ENCODE measurements at places on chromosomes 6 and 20. TPM values are rescaled to one million over a fixed set of nuclear protein-coding genes. Genes with fewer than 3 reads are reported as not detected.

DNA sequence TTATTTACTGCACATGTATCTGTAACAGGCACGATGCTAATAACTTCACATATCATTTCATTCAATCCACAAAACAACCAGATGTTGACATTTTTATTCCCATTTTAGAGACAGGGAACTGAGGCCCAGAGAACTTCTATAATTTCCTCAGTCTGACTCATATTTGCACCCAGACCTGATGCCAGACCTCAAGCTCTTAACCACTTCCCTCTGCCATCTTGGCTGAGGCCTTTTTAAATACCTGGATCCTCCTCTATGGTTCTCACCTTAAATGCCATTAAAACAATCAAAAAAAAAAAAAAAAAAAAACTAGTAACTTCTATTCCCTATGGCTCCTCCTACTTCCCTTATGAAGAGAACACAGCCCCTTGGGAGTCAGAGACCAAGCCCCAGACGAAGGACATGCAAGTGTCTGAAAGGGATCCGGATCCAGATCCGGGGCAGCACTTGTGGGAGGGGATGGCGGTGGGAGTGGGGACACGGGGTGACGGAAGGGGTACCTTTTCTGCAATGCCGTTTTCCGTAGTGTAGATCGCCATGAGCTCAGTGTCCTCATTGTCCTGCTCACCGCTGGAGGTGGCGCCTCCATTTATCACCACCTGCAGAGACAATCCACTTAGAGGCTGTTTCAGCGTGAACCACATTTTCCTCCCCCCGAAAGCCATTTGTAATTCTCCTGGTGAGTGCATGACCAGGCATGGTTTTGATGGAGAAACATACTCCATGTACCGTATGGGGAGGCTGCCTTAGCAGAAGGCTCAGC lies 88.7 kb downstream of the SLC23A2 start:
- H3K4me3 ChIP-seq: no peak overlapping the region
- no peak for DNase-seq
- no peaks in the 10 kb centered on the region for H3K36me3 ChIP-seq
- no peaks in the 10 kb centered on the region for H3K27me3 ChIP-seq
- no peaks in the 10 kb centered on the region for H3K4me1 ChIP-seq

DNA sequence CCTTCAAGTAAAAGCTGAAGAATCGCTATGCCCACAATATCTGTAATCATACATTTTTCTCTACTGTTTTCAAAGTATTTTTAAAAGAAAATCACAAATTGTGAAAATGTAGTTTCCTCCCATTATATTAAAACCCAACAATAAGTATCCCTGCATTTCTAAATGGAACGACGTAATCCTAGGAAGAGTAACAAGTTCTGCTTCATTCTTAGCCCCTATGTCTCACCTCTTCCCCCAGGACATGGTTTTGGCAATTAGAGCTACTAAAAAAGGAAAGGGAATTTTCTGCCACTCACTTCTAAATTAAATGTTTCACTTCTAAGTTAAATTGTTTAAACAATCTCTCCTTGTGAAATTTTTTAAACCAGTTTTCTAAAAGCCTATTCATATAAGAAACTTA lies 47.4 kb downstream of the TBPL1 start:
- H3K36me3 ChIP-seq: no peaks in the 10 kb centered on the region
- no peaks in the 10 kb centered on the region for H3K27me3 ChIP-seq
- no peak for DNase-seq
- peaks cover 19% of the 10 kb centered on the region for H3K4me1 ChIP-seq
- no peak overlapping the region for H3K27ac ChIP-seq

DNA sequence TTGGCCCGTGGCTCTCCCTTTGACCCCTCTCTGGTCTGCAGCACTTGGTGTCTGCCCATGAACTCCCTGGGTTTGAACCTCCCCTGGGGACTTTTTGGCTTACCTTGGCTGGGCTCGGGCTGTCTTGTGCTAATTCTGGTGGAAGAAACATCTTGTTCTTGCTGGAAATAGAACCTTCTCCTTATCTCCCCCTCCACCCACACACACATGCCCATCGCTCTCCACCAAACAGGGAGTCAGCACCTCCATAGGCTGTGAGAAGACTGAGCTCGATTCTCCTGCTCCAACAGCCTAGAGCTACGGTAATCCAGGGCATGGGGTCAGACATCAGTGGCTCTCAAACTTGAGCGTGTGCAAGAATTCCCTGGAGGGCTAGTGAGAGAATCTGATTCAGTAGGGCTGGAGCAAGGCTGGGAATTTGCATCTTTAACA lies 114.4 kb upstream of the SLC22A23 start:
- H3K27me3 ChIP-seq: no peaks in the 10 kb centered on the region
- H3K27ac ChIP-seq: no peak overlapping the region
- no peaks in the 10 kb centered on the region for H3K36me3 ChIP-seq
- DNase-seq: no peak
- no peak overlapping the region for H3K4me3 ChIP-seq

DNA sequence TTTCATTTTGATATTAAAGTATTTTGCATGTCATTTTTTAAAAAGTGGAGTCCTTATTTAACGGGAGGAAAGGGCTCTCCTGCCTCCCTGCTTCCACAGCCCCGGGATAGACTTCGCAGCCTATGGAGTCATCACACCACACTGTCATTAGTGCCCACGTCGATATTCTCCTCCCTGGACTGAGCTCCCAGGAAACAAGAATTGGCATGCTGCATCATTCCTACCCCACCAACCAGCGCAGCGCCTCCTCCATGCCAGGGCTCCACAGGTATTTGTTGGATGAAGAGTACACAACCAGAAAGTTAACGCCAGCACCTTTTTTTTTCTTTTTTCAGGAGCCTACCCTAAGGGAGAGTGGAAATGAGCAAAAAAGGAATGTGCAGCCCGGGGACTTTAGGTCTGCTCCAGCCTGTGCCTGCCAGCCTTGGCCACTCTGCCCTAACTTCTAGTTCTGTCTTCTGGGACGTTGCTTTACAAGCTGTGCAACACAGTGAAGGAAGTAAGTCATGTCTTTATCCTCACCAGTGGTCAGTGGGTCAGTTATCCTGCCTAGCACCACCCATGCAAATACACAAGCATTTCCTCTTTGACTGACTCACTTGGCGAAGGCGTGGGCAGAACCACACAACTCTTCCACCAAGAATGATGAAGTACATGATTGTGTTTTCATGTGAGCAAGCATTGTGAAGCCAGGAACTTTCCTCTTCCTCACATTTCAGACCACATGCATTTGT lies 180.7 kb upstream of the UST start:
- H3K27me3 ChIP-seq: no peaks in the 10 kb centered on the region
- DNase-seq: no peak
- H3K4me3 ChIP-seq: no peak overlapping the region
- no peaks in the 10 kb centered on the region for H3K36me3 ChIP-seq

- no peak overlapping the region for H3K27ac ChIP-seq
- DNase-seq: no peak
- H3K4me3 ChIP-seq: no peak overlapping the region
- no peaks in the 10 kb centered on the region for H3K4me1 ChIP-seq
- no peaks in the 10 kb centered on the region for H3K27me3 ChIP-seq
These were observed 10.6 kb downstream of the FARS2 start for GRCh38 chr6:5271926-5272325.

GRCh38 chr6:24554474-24554873 lies 59.7 kb downstream of the ALDH5A1 start:
- no peaks in the 10 kb centered on the region for H3K4me1 ChIP-seq
- no peak overlapping the region for H3K4me3 ChIP-seq
- H3K36me3 ChIP-seq: no peaks in the 10 kb centered on the region
- H3K27ac ChIP-seq: no peak overlapping the region
- no peak for DNase-seq

Gene HLA-DQA1
- total RNA-seq: not detected

- H3K4me1 ChIP-seq: no peaks in the 10 kb centered on the region
- no peak overlapping the region for H3K4me3 ChIP-seq
- no peaks in the 10 kb centered on the region for H3K36me3 ChIP-seq
- H3K27me3 ChIP-seq: no peaks in the 10 kb centered on the region
These were observed 66.9 kb downstream of the CARMIL1 start for GRCh38 chr6:25346064-25346463.

Gene ABHD16B
- not detected for total RNA-seq

DNA sequence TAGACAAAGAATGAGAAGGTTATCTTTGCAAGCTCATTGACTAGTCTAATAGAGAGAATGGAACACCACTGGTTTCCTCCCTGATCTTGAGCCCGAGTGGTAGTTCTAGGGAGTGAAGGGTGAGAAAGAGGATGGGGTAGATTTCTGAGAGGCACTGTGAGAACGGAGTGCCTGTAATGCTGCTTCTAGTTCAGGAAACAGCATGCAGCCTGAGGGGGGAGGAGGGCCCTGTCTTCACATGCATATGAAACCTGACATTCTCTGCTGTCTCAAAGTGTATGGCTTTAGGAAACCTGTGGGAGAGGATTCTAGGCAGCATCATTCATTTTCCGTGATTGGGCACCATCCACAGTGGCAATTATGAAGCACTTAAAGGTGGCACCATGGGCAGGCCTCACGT lies 259.4 kb upstream of the MAN1A1 start:
- no peak overlapping the region for H3K27ac ChIP-seq
- H3K27me3 ChIP-seq: no peaks in the 10 kb centered on the region
- no peaks in the 10 kb centered on the region for H3K36me3 ChIP-seq
- no peak overlapping the region for H3K4me3 ChIP-seq
- H3K4me1 ChIP-seq: no peaks in the 10 kb centered on the region
- DNase-seq: no peak

DNA sequence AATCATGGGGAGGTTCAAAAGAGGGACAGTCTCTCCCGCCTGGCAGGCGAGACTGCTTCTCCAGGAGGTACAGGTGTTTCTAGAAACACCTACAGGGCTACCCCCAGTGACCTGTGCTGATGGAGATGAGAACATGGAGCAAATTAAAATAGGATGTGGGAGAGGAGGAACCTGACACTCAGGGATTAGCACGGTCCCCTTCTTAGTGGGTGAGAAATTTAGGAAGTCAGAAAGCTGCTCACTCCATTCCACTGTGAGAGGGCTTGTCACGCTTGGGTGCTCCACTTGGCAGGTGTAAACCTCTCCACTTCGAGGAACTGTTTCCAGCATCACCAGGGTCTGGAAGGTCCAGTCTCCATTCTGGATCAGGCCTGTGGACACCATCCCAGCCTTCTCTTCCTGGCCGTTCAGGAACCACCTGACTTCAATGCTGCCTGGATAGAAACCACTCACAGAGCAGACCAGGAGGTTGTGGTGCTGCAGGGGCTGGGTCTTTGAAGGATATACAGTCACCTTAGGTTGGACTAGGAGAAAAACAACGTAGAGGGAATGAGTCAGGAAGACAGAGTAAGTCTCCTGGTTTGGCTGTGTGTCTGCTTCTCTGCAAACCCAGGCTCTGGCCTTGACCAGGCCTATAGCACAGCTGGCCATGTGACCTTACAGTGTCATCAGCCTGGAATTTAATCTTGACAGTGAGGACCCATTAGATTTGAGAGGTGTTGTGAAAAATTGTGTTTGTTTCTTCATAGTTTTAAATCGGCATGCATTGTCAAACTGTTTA lies 8.1 kb downstream of the HLA-DRB1 start:
- no peak overlapping the region for H3K27ac ChIP-seq
- H3K36me3 ChIP-seq: no peaks in the 10 kb centered on the region
- H3K4me1 ChIP-seq: no peaks in the 10 kb centered on the region
- no peak for DNase-seq
- H3K4me3 ChIP-seq: no peak overlapping the region

GRCh38 chr20:37419774-37420542 lies 74.0 kb downstream of the SRC start:
- H3K4me3 ChIP-seq: no peak overlapping the region
- H3K36me3 ChIP-seq: no peaks in the 10 kb centered on the region
- H3K4me1 ChIP-seq: peaks cover 9% of the 10 kb centered on the region
- DNase-seq: no peak
- H3K27me3 ChIP-seq: peaks cover 45% of the 10 kb centered on the region

Gene IPCEF1
- 2.3 TPM for total RNA-seq

Gene GRM1
- total RNA-seq: 0.13 TPM

DNA sequence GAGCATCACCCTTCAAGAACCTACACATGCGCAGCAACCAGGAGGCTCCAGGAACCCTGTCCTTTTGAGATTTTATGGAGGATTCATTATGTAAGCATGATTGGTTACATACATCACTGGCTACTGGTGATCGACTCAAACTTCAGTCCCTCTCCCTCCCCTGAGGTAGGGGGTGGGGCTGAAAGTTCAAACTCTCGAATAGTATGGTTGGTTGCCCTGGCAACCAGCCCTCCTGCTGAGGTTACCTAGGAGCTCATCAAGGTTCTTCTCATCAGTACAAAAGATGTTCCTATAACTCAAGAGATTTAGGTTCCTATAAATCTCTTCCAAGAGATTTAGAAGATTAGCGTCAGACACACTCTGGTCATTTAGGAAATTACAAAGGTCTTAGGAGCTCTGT lies 21.9 kb upstream of the ZSCAN9 start:
- no peak for DNase-seq
- H3K36me3 ChIP-seq: no peaks in the 10 kb centered on the region
- no peak overlapping the region for H3K4me3 ChIP-seq
- H3K27ac ChIP-seq: no peak overlapping the region

GRCh38 chr6:116682334-116682712 lies 1.3 kb downstream of the KPNA5 start:
- H3K4me3 ChIP-seq: no peak overlapping the region
- H3K4me1 ChIP-seq: peaks cover 11% of the 10 kb centered on the region
- H3K36me3 ChIP-seq: no peaks in the 10 kb centered on the region
- no peak for DNase-seq
- H3K27me3 ChIP-seq: no peaks in the 10 kb centered on the region
- H3K27ac ChIP-seq: no peak overlapping the region

Gene LAMA2
- 17.9 TPM for total RNA-seq

Gene C6orf163
- total RNA-seq: 0.79 TPM

Gene TRIM15
- 0.08 TPM for total RNA-seq

GRCh38 chr20:38441916-38442315 lies 6.8 kb upstream of the SNHG17 start:
- H3K4me3 ChIP-seq: no peak overlapping the region
- no peaks in the 10 kb centered on the region for H3K36me3 ChIP-seq
- H3K27ac ChIP-seq: no peak overlapping the region

Gene CUL9
- 14.5 TPM for total RNA-seq

GRCh38 chr6:164569509-164569908 lies 739.9 kb downstream of the C6orf118 start:
- no peaks in the 10 kb centered on the region for H3K4me1 ChIP-seq
- H3K27ac ChIP-seq: no peak overlapping the region
- DNase-seq: no peak
- H3K36me3 ChIP-seq: no peaks in the 10 kb centered on the region

Gene PERP
- 5.4 TPM for total RNA-seq

- peak overlapping the region; percentile 63 for H3K27ac ChIP-seq
- DNase-seq: peak; percentile 94
- H3K27me3 ChIP-seq: no peaks in the 10 kb centered on the region
- no peaks in the 10 kb centered on the region for H3K36me3 ChIP-seq
These were observed 17.4 kb upstream of the GTSF1L start for GRCh38 chr20:43744151-43744611.

DNA sequence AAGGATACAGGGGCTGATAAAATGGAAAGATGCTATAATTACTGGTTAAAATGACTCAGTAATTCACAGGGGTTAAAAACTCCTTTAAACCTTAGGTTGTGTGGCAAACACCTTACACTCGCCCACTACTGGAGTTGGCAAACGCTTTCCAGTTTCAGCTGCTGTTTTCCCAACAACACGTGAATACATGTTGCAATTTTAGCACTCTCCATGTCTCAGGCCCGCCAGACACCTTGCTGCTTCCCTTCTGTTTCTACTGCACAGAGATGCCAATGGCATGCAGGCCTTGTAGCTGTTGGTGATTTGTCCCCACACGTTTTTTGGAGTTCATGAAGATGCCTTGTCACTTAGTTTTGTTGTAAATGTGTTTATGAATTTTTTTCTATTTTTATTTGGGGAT lies 5.3 kb upstream of the TTPAL start:
- peaks cover 4% of the 10 kb centered on the region for H3K4me1 ChIP-seq
- DNase-seq: no peak
- H3K4me3 ChIP-seq: no peak overlapping the region
- peaks cover 36% of the 10 kb centered on the region for H3K27me3 ChIP-seq

Gene TSHZ2
- total RNA-seq: not detected

Gene HTR1E
- total RNA-seq: not detected

Gene FIG4
- 5.6 TPM for total RNA-seq
